GM10248 (cell line): ENCODE measurements at places on chromosomes 6 and 20.

DNA sequence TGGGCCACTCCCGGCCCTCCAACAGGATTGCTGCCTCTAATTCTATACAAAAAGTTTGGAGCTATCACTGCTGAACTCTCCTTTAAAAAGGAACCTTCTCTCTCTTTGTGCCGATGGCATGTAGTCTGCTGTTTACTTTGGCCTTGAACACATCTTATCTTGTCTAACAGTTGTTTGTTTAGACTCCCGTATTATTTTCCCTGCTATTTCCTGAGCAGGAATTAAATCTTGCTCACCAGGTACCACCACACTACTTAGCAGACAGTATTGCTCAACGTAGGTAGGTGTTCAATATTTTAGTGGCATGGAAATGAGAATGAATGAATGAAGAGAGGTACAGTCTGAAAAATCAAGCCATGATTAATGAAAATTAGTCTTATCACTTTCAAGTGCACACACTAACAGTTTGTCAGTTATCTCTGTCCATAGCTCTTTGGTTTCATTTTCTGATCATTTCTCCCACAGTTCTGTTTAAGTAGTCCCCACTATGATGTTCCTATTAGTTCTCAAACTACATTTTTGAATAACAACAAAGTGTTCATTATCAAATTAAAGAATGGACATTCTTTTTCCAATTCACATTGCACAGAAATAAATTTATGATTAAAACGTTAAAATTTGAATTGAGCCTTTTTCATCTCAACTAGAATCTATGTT is 6.8 kb upstream of the HEY2 start:
- DNase-seq: no peak

DNA sequence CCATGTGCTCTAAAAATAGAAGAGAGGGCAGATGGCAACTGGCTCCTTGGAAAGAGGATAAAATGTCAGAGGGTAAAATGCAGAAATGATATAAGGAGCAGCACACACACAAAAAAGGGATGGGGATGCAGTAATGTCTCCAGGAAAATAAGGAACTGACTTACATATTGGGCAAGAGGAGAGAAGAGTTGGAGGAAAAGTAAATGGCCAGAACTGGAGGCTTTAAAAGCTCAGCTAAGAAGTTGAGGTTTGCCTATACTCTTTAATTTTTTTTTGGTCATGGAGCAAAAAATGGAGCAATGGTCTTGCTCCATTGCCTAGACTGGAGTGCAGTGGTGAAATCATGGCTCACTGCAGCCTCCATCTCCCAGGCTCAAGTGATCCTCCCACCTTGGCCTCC is 93.7 kb downstream of the SULF2 start:
- no peak for DNase-seq

DNA sequence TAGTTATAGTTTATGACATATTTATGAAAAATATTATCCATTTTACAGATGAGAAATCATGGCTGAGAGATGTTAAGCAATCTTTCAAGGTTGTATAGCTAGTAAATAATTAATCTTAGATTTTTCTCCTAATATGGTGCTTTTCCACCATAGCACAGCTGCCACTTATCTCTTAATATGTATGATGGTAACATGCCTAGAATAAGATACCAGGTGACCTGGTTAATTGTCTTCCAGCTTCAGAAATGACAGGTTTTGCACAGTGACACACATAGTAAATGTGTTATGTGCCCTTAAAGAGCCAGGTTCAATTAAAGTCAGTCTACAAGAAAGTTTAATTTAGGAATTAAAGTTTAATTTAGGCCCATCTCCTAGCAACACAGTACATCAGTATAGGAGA is 14.8 kb downstream of the TUBB2A start:
- DNase-seq: no peak

DNA sequence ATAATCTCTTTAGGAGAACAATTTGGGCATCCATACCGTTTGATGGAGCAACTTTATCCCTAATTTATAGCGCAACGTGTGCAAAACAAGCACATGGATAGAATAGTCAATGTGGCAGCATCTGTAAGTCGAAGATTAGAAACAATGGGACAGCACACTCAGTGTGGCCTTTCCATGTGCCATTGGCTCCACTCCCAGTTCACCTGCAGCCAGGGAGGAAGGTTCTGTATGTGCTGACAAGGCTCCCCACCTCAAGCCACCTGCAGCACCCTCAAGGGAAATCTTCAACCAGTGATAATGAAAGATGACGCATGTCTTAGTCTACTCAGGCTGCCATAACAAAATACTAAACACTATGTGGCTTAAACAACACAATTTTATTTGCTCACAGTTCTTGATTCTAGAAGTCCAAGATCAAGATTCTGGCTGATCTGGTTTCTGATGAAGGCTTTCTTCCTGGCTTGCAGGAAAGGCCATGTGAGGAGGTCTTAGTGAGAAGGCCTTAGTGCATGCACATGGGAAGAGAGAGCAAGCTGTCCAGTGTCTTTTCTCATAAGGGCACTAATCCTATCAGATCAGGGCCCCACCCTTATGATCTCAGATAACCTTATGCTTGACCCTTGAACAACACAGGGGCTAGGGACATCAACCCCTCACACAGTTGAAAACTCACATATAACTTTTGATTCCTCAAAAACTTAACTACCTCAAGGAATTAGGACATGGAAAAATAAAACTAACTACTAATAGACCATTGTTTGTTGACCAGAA is 34.9 kb upstream of the SHLD1 start:
- no peak for DNase-seq

GRCh38 chr6:20182926-20183521 is 29.2 kb downstream of the MBOAT1 start:
- DNase-seq: no peak

DNA sequence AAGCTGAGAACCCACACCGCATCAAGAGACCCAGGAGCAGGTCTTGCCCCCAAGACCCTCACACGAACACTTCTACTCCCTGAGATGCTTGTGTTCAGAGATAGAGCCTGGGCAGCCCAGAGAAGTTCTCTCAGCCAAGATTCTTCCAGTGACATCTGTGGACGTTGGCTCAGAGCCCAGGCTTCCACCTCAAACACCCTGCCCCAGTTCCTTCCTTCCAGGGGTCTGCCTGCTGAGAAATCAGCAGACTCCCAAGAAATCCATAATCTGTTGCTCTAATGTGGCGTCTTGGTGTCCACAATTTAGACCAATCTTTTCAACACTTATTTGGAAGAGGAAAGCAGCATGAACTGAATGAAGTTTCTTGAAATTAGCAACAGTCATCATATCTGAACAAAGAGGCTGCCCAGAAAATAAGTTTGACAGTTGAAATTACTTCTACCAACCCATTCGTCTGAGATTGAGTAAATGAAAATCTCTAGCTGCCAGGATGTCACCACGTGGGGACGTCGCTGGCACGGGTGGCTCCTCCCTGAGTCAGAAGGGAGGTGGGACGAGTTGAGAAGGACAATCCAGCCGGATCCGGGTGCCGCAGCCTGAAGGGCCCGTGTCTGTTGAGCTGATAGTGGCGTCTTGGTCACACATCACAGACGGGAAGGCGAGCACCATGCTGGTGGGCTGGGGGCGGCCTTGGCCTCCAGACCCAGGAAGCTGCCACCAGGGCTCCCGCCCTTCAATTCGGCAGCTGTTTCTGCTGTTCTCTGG is 400.9 kb downstream of the TAF4 start:
- DNase-seq: no peak

- no peak for DNase-seq
Measured at GRCh38 chr6:91895599-91896285, 1308.9 kb upstream of the MAP3K7 start.

DNA sequence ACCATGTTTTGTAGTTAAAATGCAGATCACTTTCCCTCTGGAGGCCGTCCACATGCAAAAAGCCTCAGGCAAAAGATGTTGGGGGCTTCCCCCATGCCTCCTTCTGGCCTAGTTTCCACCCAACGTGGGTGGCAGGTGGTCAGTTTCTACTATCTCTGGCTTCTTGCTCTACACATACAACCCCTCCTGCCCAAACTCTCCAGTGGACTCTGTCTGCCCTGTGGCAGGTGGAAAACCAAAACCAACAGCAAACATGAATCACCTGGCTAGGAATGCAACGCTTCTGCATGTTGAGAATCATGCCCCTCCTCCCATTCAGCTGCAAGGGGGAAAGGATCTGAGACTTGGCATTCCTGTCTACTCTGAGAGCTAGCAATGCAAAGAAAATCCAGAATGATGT is 94.8 kb downstream of the MBOAT1 start:
- DNase-seq: peak; percentile 45

DNA sequence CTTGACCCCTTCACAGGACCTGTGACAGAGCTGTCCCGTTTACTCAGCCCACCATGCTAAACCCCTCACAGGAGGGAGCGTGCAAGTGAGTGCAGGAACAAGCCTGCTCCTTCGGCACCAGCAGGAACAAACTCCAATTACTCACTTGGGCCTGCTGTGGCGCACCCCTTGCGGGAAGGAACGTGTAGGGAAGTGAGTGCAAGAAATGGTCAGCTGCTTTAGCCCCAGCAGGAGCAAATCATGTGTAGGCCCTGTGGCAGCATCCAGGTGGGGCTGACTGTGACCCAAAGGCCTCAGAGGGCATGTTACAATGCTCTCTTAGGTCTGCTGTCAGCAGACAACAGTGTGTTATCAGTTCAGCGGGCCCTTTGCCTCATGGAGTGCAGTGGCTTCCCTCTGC is 574.4 kb downstream of the PRKN start:
- no peak for DNase-seq

DNA sequence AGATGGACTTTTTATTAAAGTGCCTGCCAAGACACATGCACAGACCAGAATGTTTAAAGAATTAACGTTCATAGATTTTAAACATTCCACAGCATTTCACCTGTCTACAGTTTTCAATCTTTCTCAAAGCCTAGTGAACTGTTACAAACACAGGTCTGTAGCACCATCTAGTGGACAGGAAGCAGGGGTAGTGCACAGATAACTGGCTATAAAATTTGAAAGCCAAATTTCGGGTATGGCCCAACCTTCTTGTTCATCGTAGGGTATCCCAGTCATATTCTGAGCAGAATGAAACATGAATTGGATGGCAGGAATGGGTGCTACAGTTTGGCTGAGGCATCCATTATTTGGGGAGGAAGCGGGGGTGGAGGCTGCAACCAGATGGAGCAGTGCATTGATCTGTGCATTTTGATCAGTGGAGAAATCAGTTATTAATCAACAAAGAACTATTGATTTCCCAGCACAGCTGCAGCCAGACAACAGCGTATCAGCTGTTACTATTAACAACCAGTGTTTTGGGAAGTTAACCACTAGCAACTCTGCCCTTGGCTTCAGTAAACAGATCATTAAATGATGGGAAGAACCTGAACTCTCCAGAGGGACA is 56.1 kb upstream of the B3GAT2 start:
- peak; percentile 56 for DNase-seq

GRCh38 chr6:30541515-30542403 is 14.5 kb downstream of the GNL1 start:
- peak; percentile 74 for DNase-seq

DNA sequence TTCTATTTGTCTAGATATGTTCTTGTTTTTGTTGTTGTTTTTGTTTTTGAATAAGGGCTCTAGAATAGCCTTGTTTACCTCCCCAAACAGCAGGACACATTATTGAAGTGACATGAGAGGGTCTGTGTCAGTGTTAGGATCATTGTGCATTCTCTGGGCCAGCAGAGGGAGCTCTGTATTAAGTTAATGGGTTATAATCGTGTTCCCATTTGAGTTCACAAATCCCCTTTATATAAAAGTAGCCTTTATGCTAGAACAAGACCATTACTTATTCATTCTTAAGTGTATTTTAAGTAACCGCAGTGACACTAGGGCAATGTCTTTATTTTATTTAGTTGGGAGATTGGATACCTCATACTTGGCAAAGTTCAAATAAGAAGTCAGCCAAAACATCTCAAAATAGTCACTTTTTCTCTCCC is 44.8 kb downstream of the STK4 start:
- peak; percentile 24 for DNase-seq

GRCh38 chr20:44644667-44645131 is 6.8 kb downstream of the ADA start:
- peak; percentile 50 for DNase-seq

- no peak for DNase-seq
Measured at GRCh38 chr6:98037571-98037970, 754.6 kb upstream of the MMS22L start.

- DNase-seq: peak; percentile 60
Measured at GRCh38 chr6:17714879-17715851, 8.4 kb upstream of the NUP153 start.

- no peak for DNase-seq
Measured at GRCh38 chr20:24364482-24364881, 104.9 kb upstream of the SYNDIG1 start.

GRCh38 chr20:4135385-4136077 is 120.2 kb upstream of the RNF24 start:
- no peak for DNase-seq

DNA sequence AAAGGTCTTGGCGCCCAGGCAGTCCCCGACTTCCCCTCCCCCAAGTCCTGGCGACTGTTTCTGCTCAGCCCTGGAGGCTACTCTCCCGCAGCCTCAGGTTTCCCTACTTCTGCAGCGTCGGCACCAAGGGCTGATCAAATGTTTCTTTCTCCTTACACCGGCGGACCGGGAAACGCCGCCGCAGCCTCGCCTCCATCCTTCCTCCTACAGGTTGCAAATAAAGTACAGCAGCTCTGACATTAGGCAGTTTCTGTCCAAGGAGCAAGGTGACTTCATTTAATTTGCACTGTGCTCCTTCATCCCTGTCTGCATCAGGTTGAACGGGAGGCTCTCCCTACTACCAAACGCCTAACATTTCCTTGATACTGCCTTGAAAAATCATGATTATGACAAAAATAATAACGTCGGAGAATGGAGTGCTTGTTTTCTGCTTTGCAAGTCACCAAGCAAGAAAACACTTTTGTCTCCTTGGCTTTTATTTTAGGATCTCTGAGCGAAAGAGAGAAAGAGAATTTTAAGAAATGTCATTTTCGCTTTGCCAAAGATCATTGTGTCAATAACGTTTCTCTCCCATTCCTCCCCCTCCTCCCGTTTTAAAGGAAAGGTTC is 1.0 kb downstream of the CLIC5 start:
- no peak for DNase-seq

- no peak for DNase-seq
Measured at GRCh38 chr6:81900616-81901015, 148.1 kb upstream of the TENT5A start.

DNA sequence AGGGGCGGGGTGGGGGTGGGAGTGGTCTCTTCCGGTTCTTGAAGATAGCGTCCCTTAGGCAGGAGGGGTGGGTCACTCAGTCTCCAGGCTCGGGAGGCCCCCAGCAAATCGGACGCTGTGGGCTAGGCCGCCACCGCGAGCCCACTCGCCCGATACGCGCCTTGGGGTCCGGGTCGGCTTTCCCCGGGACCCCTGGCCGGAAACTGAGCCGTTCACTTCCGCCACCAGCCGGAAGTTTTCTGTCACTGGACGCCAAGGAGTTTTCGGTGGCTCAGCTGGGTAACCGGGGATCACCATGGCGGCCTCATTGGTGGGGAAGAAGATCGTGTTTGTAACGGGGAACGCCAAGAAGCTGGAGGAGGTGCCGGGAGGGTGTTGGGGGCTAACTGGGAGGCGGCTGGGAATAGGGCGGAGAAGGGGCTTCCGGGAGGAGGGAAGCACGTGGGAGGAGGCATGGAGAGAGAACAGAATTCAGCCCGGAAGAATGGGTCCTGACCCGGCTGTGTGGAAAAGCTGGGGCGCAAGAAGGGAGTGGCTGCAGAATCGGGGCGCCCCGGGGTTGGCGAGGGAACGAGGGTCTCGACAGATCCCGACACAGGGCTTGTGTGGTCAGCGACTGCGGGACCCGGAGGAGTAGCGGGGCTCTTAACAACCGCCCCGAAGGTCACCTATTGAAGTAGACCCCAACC is at the start of gene ITPA:
Gene ITPA, plus strand, starts transcription at position 242 of the 689 bp plus-strand sequence. Its CDS starts 54 bp downstream, at position 296.
- DNase-seq: peak; percentile 86
